Left lobe of liver (tissue), 2 donors: ENCODE measurements at places on chromosomes 5 and 9. TPM values are rescaled to one million over a fixed set of nuclear protein-coding genes. Genes with fewer than 3 reads are reported as not detected.

Gene CAAP1
- total RNA-seq, result 10.5 TPM

Gene ENHO
- total RNA-seq, result 3.9 TPM

- no peak for DNase-seq
Measured at GRCh38 chr5:138949988-138950387, 74.9 kb upstream of the LRRTM2 start.

GRCh38 chr5:6747103-6747502 lies 33.9 kb downstream of the TENT4A start:
- peak; percentile 22 for DNase-seq

Gene CDH9
- not detected for total RNA-seq

Gene SLC9A3
- total RNA-seq, result 0.81 TPM

DNA sequence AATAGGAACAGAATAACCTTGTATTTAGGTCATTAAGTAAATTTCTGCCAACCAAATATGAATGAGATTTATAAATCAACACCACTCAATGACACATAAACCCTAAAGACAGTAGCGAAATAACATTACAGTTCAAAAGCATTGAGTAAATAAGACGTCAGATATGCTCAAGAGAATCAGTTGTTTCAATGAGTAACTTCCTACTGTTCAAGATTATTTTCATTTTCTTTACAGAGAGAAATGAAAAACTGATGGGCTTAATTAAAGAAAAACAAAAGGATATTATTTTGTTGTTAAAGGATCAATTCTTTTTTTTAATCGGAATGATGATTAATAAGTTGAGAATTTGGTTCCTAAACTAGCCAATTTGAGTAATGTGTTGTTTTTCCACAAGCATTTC lies 150.1 kb downstream of the BNC2 start:
- no peak for DNase-seq

GRCh38 chr9:117744856-117745389 lies 40.7 kb downstream of the TLR4 start:
- DNase-seq, result no peak

- DNase-seq, result no peak
Measured at GRCh38 chr9:91519520-91520277, 96.1 kb upstream of the NFIL3 start.

GRCh38 chr9:99783799-99784198 lies 37.9 kb upstream of the NR4A3 start:
- no peak for DNase-seq

GRCh38 chr5:148873690-148874485 lies 47.5 kb downstream of the ADRB2 start:
- no peak for DNase-seq

Gene RANBP3L
- 3.3 TPM for total RNA-seq

GRCh38 chr5:116361171-116361967 lies 213.3 kb downstream of the SEMA6A start:
- no peak for DNase-seq

Gene LRRC70
- total RNA-seq, result 0.30 TPM

DNA sequence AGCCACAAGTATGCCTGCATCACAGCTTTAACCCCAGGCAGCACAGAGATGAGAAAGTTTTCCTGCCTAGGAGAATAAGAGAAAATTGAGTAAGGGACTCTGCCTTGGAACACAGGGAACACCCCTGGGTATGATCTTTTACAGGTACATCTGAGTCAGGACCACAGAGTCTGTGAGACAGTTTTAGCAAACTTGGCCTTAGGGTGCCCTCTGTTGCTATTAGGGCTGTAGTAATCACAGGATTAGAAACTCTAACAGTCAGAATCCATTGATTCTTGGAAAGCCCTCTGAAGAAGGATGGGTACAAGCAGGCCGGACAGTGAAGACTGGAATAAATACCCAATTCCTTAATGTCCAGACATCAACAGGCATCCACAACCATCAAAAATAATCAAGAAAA lies 989.5 kb upstream of the CDH9 start:
- DNase-seq, result no peak
